Ammon's horn (tissue), 1 donor: ENCODE measurements at places on chromosomes 3 and 15.

- DNase-seq = no peak
These were observed 298.1 kb downstream of the ADAMTS17 start for GRCh38 chr15:100043692-100044091.

DNA sequence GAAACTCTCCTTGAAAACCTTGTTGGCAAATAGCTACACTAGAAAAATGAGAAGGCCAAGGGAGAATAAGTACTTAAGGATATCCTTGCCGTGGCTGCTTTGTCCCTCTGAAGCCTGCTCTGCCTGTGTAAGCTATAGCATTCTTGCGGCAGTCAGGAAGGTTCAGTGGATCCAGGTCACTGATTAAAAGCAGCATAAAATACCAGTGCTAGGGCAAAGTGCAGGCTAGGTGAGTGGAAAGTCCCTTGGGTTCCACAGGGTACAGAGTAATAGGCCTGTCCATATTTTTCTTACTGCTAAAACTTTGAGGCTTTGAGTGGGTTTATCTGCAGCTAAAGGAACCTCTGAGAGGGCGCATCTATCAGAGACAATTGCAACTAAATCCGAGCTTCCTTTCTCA lies 10.3 kb downstream of the CXCR6 start:
- no peak for DNase-seq

- DNase-seq = no peak
These were observed 39.2 kb upstream of the SEMA4B start for GRCh38 chr15:90161950-90162361.

DNA sequence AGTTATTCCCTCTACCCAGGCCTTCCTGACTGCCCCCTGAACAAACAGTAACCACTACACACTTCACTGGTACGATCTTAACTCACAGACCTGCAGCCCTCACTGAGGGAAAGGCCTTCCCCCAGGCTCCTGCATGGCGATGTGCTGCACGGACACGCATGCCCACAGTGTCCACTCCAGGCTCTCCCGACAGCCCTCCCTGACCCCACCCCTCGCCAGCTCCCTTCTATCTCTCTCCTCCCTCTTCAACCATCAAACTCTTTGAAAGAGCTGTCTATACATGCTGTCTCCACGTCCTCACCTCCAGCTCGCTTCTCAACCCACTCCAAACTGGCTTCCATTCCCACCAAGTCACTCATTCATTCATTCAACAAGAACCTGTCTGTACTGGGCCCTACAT lies 3.9 kb downstream of the SCN5A start:
- no peak for DNase-seq

- no peak for DNase-seq
These were observed 25.0 kb upstream of the RPP14 start for GRCh38 chr3:58281069-58281468.

GRCh38 chr3:140403079-140403478 lies 274.8 kb upstream of the TRIM42 start:
- no peak for DNase-seq

GRCh38 chr3:130925628-130926027 lies 31.7 kb downstream of the ATP2C1 start:
- DNase-seq = no peak

- DNase-seq = no peak
These were observed 343.0 kb upstream of the TGFBR2 start for GRCh38 chr3:30263238-30263924.

- DNase-seq = no peak
These were observed 171.5 kb downstream of the IL5RA start for GRCh38 chr3:2938711-2939110.

- DNase-seq = no peak
These were observed 12.0 kb upstream of the ATP1B3 start for GRCh38 chr3:141864281-141864970.

DNA sequence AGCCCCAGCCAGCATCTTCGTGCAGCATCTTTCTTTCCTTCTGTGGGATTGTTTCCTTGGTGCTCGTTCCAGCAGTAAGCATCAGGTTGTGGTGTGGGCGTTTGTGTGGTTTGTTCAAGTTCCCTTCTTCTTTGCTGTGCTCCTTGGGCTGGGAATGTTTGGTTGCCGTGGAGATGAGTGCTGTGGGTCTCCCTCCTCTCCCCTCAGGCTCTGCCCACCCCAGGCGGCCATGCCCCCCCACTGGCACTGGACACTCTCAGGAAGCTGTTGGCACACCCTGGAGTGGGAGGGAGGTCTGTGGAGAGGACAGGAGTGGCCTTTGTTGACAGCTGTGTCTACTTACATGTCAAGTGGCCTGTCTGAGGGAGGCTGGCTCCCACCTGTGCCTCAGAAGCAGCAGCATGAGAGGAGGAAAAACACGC lies 46.5 kb upstream of the SACM1L start:
- no peak for DNase-seq

DNA sequence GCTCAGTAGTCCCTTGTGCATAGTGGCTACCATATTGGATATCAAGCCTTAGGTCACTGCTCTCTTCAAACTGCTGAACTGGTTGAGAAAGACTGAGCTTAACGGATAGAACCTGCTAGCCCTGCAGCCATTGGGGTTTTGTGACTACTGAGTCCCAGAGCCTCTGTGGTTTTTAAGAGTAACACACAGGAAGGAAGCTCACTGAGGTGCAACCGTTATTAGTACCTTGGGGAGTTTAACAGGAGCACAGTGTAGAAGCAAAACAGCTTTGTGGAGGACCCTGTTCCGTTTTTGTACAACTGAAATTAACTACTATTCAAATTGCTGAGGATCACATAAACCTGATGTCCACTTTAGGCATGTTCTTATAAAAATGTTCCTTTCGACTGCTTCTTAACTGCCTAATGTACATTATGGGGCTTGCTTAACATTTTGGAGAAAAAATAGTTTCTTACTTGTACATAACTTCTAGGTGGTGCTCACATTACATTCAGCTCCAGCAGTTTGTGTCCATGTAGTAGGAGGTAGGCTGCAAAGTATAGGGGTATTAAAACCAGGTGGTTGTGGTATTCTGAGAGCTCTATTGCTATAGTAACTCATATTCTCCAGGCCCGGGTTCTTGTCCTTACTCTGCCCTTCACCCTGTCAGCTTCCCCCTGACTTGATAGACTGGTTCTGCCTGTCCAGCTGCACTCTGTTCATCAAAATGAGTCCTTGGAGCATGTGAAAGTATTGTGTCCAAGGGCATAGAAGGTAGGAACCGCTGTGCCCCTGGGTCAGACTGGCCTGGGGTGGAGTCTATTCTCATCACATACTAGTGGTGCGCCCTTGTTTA lies 17.3 kb downstream of the PXK start:
- no peak for DNase-seq

DNA sequence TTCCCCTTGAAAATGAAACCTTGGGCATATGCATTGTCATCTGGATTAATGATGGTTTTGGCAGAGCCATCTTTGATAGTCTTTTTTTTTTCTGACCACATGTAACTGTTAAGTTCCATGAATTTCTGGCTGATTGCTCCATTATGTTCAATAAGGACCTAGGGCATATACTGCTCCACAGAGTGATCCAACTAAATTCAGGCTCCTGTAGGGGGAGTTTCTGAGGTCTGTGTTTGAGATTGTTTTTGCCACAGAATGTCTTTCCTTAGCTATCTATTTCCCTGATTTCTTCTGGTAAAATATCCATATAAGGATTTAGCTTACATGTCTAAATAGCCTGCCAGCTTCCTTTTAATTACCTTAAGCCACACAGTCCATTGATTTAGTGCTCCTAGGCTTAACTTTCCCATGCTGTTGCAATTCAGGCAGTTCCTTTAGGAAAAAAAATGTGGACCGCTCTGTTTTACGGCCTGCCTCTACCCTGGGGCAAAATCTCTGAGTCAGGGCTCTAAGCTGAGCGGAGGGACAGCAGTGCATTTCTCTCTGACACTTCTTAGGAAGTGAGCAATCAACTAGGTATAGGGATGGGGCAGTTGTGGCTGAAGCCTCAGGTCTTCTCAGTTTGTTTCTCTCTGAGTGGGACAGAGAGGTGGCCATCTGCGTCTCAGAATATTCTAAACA lies 796.2 kb downstream of the NR2F2 start:
- no peak for DNase-seq

GRCh38 chr3:41276191-41276590 lies 76.9 kb downstream of the CTNNB1 start:
- no peak for DNase-seq

- DNase-seq = no peak
These were observed 884 bp upstream of the KNL1 start for GRCh38 chr15:40593165-40593564.
